Hematopoietic multipotent progenitor cell treated with erythropoietin and hydrocortisone succinate and interleukin-3 and kit ligand, for 4 days (in vitro differentiated cells): ENCODE measurements at places on chromosomes 2 and 18.
A peak's percentile ranks its signal among the peaks of the same experiment; 100 is the strongest.

DNA sequence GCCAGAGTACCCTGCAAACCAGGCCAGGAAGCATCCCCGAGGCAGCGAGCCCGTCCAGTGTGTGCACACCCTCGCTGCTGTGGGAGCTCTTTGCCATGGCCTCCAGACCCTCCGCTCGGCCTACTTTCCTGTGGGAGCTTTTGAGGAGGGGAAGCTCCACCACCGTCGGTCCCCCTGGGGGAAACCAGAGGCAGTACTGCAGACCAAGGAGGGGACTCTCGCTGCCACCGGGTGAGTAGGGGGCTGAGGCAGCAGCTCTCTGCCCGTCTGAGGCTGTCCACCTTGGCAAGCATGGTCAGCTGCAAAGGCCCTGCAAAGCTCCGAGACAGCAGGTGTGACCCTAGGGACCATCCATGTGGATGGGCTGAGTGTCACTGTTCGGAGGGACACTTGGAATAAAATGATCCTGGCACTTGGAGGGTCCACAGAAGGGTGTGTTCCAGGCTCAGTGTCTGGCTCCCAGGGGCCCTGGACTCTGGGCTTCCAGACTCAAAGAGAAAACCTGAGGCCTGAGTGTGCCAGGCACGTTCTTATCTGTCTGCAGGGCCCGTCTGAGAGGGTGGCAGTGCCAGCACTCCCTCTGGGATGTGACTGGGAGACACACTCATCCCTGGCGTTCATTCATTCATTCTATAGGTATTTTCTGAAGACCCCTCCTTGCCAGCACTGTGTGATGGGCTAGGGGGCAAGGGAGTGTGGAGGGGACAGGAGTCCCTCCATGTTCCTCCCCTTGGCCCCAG is 282.8 kb upstream of the HS6ST1 start:
- no peak for DNase-seq

DNA sequence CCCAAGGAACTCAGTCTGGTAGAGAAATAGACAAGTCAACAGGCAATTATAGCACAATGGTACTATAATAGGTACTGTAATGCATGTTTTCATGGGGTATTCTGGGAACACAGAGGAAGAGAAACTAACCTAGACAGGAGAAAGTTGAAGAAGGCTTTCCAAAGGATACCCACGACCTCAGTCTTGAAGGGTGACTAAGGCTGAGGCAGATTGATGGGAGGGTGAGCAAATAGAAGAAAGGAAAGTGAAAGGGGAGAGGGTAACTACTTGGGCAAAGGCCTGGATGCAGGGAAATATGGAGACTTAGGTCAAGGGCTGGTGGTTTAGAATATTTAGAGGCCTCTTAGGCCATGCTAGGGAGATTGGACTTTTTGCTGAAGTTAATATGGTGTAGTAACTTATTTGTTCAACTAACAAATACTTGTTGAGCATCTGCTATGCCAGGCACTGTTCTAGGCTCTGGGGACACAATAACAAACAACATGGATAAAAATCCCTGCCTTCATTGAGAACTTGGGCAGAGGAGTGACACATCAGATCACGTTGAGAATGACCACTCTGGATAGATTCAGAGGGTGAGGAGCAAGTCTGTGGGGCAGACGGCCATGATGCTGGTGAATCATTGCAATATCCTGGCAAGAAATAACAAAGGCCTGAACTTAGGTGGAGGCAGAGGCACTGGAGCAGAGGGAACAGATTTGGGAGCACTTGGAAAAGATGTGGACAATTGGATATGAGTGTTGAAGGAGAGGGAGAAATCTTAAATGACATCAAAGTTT is 56.4 kb downstream of the PLB1 start:
- no peak for DNase-seq

GRCh38 chr18:7459851-7460770 is 107.0 kb upstream of the PTPRM start:
- DNase-seq = no peak

- DNase-seq = no peak
Measured at GRCh38 chr2:31811482-31811881, 199.3 kb downstream of the MEMO1 start.

GRCh38 chr2:240701736-240702639 is 10.3 kb downstream of the AQP12A start:
- no peak for DNase-seq

GRCh38 chr2:226701052-226701451 is 98.6 kb downstream of the IRS1 start:
- peak; percentile 42 for DNase-seq
